ENCODE measurements at places on chromosomes 16 and 17.

DNA sequence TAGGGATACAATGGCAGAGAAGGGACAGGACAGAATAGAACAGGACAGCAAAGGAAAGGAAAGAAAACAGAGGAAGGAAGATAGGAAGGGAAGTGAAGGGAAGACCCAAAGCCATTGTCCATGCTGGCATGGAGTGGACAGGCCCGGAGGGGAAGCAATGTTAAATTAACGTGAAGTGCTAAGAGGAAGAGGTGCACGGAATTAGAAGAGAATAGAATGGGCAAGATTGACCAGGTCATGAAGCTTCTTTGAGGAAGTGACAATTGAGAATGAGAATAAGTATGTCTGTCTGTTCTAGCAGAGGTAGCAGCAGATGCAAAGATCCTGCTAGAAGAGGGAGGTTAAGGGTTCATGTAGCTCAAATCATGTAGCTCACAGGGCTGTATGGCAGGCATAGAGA, 117.2 kb downstream of the MAF start:
- no peak for DNase-seq

DNA sequence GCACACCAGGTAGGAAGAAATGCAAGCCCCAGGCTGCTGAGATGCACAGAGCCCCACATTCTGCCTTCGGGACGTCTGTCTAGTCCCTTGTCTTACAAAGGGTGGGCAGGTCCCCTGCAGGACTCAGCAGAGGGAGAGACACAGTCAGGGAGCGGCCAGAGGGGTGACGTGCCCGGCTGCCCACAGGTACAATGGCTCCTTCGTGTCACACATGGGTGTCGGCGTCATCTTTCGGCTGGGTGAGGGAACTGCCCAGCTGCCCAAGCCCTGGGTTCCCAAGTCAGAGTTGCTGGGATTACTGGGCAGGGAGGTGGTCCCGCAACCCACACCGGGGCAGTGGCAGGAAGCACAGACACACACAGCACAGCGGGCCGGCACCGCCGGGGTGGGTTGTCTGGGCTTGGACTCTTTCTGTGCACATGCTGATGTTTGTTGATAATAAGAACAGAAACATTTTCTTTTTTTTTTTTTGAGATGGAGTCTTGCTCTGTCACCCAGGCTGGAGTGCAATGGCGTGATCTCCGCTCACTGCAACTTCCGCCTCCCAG, 80.6 kb downstream of the JPH3 start:
- DNase-seq = no peak

- DNase-seq = no peak
Measured at GRCh38 chr16:77111056-77111565, 79.9 kb upstream of the MON1B start.

GRCh38 chr17:19705201-19705600, 11.2 kb downstream of the SLC47A2 start:
- no peak for DNase-seq

- no peak for DNase-seq
Measured at GRCh38 chr16:30985401-30986128, 558 bp downstream of the HSD3B7 start.

DNA sequence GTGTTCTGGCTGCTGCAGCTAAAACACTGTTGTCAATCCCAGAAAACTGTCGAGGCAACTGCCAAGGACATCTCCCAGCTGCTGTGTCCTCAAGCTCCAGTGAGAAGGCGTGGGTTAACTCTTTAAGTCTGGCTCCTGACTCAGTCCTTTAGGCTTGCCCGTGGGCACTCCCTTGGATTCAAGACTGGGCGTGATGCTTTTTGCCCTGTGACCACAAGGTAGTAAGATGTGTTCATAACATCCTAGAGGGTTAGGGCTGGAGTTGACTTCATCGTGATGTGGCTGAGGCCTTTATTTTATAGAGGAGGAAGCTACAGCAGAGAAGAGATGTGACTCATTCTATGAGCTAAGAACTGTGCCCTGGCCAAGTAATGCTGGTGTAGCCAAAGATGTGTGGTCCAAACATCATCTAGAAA, 50.9 kb upstream of the TEKT3 start:
- DNase-seq = no peak

DNA sequence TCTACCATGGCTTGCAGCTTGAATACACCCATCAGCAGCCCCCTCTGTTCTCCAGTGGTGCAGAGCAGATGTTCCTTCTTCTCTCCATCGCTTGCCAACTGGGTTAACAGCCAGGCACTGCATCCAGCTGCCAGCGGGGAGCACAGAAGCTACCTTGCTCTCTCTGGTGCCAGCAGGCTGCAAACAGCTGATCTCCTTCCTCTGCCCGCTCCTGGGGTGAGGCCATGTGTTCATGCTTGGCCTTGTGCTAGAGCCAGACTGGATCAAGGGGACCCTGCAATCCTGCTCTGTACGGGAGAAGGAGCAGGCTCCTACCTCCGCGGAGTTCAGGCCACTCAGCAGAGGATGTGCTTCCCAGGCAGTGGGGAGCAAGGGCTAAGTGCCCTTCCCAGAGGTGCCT, 24.1 kb upstream of the ENGASE start:
- no peak for DNase-seq

- DNase-seq = no peak
Measured at GRCh38 chr17:13777003-13777402, 175.3 kb upstream of the HS3ST3A1 start.

DNA sequence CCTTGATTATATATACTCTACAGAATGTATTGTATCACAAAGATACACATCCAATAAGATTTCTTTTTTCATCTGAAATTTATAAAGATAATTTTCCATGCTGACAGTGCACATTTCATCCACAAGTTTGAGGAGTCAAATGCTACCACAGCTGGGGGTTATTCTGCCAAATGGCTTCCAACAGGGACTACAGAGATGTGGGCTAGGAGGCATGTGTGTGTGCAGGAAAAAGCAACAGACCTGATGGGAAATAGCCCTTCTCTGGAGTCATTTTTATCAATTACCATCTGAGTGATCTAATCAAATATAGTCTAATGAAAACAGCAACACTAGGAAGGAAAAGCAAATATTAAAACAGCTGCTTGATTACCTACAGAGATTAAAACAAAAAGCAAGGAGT, 290.5 kb downstream of the CEP112 start:
- DNase-seq = no peak

DNA sequence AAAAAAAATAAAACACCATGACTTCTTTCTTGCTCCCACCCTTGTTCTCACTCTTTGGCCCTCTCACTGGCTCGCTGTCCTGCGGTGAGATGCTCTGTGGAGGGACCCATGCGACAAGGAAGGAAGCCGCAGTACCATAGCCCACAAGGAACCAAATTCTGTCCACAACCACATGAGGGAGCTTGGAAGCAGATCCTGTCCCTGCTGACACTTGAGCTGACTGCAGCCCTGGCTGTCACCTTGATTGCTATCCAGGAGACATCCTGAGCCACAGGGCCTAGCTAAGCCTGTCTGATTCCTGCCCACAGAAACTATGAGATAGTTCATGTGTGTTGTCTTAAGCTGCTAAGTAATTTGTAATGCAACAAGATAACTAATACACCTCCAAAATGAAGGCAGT, 4.8 kb upstream of the MT2A start:
- DNase-seq = no peak

- no peak for DNase-seq
Measured at GRCh38 chr16:89561884-89562599, 1.6 kb downstream of the RPL13 start.

- DNase-seq = no peak
Measured at GRCh38 chr16:12091569-12092543, 115.3 kb downstream of the SNX29 start.

DNA sequence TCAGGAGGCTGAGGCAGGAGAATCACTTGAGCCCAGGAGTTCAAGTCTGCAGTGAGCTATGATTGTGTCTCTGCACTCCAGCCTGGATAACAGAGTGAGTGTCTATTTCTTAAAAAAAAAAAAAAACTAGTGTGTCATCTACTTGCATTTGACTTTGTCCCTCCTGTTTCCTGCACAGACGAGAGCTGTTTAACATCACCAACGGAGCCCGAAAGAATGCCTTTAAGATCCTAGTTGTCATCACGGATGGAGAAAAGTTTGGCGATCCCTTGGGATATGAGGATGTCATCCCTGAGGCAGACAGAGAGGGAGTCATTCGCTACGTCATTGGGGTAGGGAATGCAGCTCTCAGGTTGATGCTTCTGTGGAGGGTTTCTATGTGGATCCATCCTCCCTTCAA, 13.4 kb downstream of the ITGAM start:
- DNase-seq = no peak

- DNase-seq = no peak
Measured at GRCh38 chr17:48546137-48546923, 1.4 kb upstream of the HOXB2 start.

GRCh38 chr17:68596411-68596945, 4.7 kb downstream of the FAM20A start:
- DNase-seq = no peak

GRCh38 chr17:9162275-9162985, 141.1 kb downstream of the NTN1 start:
- no peak for DNase-seq

DNA sequence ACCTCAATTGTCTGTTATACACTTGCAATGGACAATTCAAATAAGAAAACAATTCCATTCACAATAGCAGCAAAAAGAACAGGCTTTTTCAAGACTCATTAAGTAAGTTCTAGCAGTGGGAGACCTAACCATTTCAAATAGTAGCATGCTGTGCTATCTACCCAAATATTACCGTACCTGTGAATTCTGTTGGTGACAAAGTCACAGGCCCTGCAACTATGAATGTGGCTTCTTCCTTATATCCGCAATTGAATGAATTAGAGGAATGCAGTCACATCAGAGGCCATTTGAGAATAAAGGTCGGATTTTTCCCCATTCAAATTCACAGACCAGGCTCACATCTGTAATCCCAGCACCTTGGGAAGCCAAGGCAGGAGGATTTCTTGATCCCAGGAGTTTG, 800 bp upstream of the NME4 start:
- DNase-seq = no peak

GRCh38 chr17:20071824-20072691, 62.9 kb downstream of the SPECC1 start:
- DNase-seq = no peak

GRCh38 chr17:33126086-33126485, 134.4 kb downstream of the SPACA3 start:
- DNase-seq = no peak

GRCh38 chr17:82697808-82698064, 762 bp downstream of the RAB40B start:
- no peak for DNase-seq

Data from stimulated activated CD8-positive, alpha-beta memory T cell treated with anti-CD3 and anti-CD28 coated beads, Interleukin-7, amount 100 ng/mL, for 24 hours (primary cell).